ENCODE measurements at places on chromosomes 2 and 18.

- no peak for DNase-seq
Measured at GRCh38 chr18:53219853-53220252, 879.9 kb downstream of the DCC start.

GRCh38 chr2:217362710-217363109 lies 502.8 kb upstream of the TNP1 start:
- no peak for DNase-seq

- DNase-seq: no peak
Measured at GRCh38 chr2:15732341-15733077, 140.8 kb downstream of the DDX1 start.

DNA sequence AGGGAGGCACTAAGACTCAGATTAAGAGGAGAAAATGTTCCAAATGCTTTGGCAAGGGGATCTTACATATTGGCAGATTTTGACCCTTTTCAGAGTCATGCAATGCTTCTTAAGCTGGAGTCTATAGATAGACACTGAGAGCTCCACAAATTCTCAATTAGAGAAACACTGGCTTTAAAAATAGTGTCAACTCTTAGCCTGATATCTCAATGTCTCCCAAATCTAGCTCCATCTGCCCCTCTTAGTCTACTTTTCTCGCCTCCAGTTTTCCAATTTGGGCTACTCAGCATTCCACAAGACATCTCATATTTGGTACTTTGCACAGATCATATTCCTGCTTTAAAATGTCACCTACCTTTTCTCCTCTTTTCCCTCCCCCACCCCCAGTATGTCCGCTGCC lies 232.6 kb downstream of the LRRTM1 start:
- no peak for DNase-seq

DNA sequence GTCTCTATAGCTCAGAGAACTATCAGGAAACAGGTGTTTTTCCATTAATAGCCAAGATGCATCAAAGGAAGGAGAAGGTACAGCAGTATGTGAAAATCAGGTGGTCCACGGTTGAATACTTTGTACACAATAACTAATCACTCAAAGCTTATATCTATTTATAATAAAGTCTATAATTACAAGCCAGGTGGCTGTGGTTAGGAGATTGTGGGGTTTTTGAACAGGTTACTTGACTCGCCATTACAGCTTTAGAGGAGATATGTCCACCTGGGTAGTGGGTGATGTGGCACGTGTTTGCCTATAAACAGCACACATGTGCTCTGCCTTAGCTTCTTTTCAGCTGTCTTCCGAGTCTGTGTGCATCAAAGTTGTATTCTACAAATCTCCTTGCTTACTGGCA lies 892.2 kb upstream of the ZEB2 start:
- no peak for DNase-seq

DNA sequence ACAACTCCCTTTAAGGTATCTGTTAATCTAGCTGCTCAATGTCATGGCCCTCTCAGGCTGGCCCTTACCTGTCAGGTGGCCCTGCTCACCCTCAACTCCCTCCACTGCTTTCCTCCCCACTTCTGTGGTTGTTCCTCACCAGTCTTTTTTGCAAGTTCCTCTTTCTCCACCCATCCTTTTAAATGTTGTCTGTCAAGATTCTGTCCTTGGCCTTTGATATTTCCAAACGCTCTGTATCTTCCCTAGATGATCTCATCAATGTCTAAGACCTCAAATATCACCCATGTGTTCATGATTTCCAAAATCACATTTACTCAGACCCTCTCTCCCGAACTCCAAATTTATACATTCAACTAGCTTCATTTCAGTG lies 3.5 kb downstream of the PTPN2 start:
- DNase-seq: no peak

- no peak for DNase-seq
Measured at GRCh38 chr18:48962252-48962993, 11.7 kb upstream of the SMAD7 start.

DNA sequence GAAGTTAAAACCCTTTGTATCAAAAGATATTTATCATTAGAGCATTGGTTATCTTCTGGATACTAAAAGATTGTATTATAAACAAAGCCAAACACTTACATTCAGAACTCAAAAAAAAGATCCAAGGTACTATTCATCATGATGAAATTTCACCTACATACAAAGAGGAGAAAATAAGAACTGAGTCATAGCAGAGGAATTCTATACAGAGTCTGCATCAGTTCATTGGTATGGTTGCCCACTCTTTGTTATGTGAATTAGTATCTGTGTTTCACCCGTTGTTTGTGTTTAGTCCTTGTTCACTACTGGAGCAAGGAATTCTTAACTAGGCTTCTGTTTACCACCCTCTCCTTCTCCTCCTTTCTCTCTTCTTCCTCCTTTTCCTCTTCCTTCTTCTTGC lies 157.9 kb downstream of the LNPK start:
- DNase-seq: no peak

GRCh38 chr18:9855681-9856080 lies 30.1 kb upstream of the TXNDC2 start:
- no peak for DNase-seq

GRCh38 chr18:14768241-14768640 lies 20.3 kb downstream of the ANKRD30B start:
- no peak for DNase-seq

- DNase-seq: no peak
Measured at GRCh38 chr18:6374935-6375529, 39.7 kb downstream of the L3MBTL4 start.

DNA sequence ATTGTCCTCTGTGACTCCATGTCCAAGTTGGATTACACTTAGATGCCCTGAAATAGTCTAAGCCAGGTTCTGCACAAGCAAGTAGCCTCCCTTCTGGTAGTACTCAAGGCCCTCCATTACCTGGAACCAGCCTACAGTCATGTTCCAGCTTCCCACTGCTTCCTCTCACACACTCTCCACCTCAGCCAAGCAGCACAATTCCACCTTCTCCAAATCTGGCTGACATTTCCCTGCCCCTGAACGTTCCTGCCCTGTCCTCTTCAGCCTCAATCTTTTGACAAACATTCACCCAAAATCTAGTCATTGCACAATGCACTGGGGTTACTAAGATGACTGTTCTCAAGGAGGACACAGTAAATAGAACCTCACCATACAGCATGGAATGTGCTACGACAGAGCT lies 95.3 kb upstream of the KLHL29 start:
- DNase-seq: no peak

DNA sequence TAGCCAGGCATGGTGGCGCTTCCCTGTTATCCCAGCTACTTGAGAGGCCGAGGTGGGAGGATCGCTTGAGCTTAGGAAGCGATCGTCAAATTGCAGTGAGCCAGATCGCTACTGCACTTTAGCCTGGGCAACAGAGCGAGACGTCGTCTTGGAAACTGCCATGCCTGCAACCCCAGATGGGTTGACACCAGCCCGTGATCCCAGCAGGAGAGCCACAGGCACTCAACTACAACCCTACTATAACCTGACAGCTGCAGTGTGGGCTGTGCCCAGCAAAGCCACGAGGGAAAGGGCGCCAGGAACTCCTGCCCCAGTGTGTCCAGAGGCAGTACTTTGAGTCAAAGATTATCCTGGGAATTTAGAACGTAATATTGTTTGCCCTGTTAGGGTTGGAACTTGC lies 85.6 kb downstream of the SS18 start:
- no peak for DNase-seq

DNA sequence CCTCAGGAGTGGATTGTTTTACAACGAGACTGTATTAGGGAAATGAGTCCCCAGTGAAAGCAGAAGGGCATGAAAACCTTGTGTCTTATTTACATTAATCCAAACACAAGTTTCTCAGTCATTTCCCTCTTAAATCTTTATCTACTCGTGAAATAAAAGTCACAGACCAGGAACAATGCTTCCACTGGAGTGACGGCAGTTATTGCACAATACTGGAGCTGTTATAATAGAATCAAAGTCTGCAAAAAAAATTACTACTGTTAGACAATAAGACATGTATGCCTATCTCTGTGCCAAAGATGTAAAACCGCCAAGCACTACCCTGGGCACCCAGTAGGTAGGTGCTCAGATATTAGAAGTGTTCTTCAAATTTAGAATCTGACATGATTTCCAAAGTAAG lies 375.5 kb downstream of the ZNF521 start:
- no peak for DNase-seq

DNA sequence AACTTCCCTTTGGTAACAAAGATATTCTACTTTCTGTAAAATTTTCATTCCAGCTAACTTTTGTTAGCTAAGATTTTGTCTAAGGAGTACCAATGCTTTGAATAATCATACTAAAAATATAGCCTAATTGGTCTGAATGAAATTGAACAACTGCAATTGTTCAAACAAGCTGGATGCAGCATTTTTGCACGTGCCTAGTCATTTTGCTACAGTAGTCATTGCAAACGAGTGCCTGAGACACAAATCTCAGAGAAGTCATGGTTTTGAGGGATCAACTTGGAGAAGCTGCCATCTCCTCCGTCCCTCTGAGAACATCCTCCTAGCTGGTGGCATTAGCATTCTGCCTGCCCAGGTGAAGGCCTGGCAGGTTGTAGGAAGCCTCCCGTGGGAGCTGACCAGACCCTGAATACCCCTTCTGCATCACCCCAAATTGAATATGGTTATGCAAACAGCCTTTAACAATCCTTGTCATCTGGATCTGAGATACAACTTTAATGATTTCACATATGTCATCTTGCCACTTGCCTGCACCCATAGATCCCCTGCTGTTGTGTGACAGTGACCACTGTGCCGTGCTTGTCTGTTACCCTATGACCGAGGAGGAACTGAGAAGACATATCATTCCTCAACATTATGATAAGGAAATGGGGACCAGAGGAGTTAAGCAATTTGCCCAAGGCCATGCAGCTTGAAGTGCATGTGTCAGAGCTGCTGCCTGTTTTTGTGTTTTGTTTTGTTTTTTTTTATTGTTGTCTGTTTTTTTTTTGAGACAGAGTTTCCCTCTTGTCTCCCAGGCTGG lies 29.1 kb upstream of the MGAT4A start:
- DNase-seq: no peak

DNA sequence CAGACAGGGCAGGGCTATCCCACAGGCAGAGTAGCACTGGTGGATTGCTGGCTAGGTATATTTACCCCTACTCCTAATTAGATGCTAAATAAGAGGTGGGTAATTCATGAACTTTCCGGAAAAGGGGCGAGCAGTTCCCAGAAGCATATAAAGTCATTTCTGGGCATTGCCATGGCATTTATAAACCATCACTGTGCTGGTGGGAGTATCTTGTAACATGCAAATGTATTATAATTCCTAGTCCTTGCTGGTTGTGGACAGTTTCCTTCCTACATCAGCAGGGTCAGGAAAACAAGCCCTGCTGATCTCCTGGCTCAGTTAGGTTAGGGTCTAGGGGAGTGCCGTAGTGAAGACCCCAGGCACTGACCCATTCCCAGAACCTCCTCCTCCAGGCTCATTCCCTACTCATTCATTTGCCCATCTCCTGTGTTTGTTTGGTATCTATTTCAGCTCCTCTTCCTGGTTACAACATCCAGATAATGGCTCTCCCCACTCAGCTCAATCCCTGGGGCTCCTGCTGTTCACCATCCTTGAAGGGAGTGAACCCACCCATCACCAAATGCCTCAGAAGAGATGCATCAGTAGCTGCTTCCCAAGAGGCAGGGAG lies 282.7 kb downstream of the SRBD1 start:
- no peak for DNase-seq

GRCh38 chr2:61283443-61284160 lies 121.6 kb downstream of the C2orf74 start:
- DNase-seq: no peak

- no peak for DNase-seq
Measured at GRCh38 chr2:171238946-171239345, 78.3 kb upstream of the TLK1 start.

DNA sequence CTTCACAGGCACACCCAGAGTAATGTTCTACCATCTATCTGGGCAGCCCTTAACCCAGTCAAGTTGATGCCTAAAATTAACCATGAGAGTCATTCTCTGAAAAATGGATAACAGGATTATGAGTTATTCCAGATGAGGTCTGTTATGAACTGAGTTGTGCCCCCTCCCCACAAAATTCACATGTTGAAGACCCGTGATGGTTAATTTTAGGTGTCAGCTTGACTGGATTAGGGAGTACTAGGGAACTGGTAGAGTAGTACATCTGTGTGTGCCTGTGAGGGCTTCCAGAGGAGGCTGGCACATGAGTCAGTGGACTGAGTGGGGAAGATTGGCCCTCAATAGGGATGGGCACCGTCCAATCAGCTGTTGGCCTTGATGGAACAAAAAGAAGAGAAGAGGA lies 110.4 kb upstream of the MYCN start:
- no peak for DNase-seq

DNA sequence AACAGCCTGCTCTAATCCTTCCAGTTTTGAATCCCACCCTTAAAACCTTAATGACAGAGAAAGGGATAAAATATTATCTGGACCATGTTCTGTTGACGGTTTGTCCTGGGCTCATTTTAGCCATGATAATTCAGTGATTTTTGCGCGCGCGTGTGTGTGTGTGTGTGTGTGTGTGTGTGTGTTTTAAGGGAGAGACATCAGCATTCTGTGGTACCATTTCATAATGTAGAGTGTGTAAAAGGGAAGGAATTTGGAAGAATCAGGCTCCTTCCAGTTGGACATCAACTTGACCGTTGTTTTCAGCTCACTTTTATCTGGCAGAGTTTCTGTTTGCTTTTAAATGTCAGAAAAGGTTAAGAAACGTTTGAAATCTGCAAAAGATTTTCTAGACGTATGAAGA lies 535.5 kb downstream of the TNS1 start:
- no peak for DNase-seq

DNA sequence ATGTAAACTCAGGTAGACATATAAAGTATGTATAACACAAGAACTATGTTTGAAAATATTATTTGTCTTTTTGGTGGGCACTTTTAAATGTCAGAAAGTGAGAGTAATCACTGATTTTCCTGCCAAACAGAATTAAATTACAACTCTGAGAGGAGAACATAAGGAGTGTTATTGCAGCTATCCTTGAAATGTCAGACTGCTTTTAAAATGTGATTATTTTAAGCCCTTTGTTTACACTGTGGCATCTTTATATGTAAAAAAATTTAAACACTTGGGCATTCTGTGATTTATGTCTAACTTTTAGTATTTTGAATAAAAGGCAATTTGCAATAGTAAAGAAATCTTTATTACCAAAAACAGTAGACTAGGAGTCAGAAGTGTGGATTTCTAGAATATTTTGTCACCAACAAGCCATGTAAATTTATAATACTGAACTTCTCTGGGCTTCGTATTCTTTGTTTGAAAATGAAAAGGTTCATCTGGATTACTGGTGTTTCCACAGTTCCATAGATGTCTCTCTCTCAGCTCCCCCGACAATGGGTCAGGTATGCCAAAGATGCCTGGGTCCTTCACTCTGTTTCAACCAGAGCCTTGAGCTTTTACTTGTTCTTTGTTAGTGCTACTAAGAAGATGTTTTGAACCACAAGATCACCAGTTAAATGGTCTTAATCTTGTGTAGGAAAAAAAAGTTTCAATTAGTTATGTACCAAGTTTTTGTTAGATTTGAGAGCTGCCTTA lies 38.8 kb downstream of the GULP1 start:
- no peak for DNase-seq
